Thymus (tissue), 14 donors: ENCODE measurements at places on chromosomes 12 and 14. TPM values are rescaled to one million over a fixed set of nuclear protein-coding genes. Genes with fewer than 3 reads are reported as not detected.

- DNase-seq = no peak
Measured at GRCh38 chr14:90540437-90540836, 143.6 kb downstream of the CALM1 start.

GRCh38 chr12:130617219-130617618 is 98.9 kb downstream of the RIMBP2 start:
- DNase-seq = no peak

DNA sequence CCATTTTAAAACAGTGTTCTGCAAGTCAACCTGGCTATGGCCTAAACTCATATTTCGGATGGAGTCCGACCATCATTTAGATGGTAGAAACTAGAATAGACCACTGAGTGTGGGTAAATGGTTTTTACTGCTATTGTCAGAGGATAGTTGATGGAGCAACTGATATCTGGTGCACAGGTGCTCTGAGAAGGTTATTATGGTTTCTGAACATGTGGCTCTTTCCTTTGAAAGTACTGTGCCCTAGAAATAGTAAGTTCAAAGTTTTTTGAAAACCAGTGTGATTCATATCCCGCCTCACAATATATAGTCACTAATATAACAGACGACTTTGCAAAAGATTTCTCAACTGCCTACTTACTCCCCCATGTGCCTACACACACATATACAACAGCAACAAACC is 64.4 kb upstream of the BTG1 start:
- peak; percentile 56 for DNase-seq

- DNase-seq = peak; percentile 16
Measured at GRCh38 chr12:111597831-111598636, 1.1 kb downstream of the ATXN2 start.

Gene LRRC10
- total RNA-seq = 0.05 TPM

GRCh38 chr14:53696217-53696965 is 260.2 kb downstream of the BMP4 start:
- no peak for DNase-seq

DNA sequence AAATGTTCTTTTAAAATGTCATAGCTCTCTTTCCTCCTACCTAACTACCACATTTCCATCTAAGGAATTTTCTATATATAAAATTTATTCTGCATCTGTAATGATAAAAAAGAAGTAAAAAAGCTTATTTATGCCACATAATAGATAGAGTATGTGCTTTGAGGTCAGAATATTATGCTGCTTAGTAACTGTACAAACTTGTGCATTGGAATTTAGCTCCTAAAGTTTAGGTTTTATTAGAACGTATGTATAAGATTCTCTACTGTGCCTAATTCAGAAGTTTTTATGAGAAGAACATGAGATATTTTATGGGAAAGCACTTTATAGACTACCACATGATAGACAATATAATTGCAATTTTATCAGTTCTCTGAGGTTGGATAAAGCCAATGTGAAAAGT is 384.6 kb downstream of the SLC16A7 start:
- DNase-seq = no peak

- DNase-seq = no peak
Measured at GRCh38 chr14:101500681-101501080, 60.6 kb upstream of the DIO3 start.
